ENCODE measurements at places on chromosomes 6 and 20.
A peak's percentile ranks its signal among the peaks of the same experiment; 100 is the strongest.

- DNase-seq: no peak
Observed at GRCh38 chr6:94045099-94045829, 625.9 kb upstream of the EPHA7 start.

- DNase-seq: no peak
Observed at GRCh38 chr6:26250698-26251044, 114.3 kb upstream of the BTN3A2 start.

GRCh38 chr6:19713411-19713810 lies 123.8 kb upstream of the ID4 start:
- no peak for DNase-seq

- no peak for DNase-seq
Observed at GRCh38 chr6:129551486-129551885, 158.5 kb downstream of the ARHGAP18 start.

DNA sequence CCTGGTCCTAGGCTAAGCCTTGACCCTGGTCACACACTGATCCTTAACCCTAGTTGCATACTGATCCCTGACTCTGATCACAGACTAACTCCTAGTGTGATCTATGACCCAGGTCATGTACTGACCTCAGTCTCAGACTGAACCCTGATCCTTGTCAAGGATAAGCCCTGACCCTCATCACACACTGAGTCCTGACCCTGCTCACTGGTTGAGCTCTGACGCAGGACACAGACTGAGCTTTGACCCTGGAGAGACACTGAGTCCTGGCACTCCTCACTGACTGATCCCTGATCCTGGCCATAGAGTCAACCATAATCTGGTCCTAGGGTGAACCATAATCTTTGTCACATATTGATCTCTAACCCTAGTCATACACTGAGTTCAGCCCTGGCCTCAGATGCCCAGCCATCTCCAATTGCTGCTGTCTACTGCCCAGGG lies 37.9 kb downstream of the KCNB1 start:
- no peak for DNase-seq

DNA sequence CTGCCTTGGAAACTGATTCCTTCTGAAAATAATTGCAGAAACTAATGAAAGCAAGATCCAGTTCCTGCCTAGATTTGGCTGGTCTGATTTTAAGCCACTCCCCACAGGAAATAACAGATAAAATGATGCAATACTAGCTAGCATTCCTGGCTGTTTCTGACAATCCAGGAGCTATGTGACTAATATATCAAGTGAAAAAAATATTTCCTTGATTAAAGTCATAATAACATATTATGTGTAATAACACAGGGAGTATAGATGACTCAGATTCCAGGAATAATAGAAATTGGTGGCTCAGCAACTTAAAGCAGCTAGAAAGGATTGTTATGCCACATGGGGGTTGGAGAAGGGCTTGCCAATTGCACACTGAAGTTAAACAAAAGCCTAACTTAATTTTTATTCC lies 182.7 kb upstream of the SALL4 start:
- DNase-seq: no peak

- DNase-seq: no peak
Observed at GRCh38 chr20:57772349-57772964, 62.6 kb upstream of the PMEPA1 start.

- DNase-seq: no peak
Observed at GRCh38 chr20:56430957-56431356, 18.9 kb downstream of the CASS4 start.

- peak; percentile 59 for DNase-seq
Observed at GRCh38 chr6:33700391-33701050, 11.0 kb downstream of the UQCC2 start.

GRCh38 chr6:17156112-17156921 lies 54.5 kb downstream of the STMND1 start:
- peak; percentile 76 for DNase-seq

GRCh38 chr6:33377171-33377570 lies 14.5 kb upstream of the KIFC1 start:
- DNase-seq: no peak

DNA sequence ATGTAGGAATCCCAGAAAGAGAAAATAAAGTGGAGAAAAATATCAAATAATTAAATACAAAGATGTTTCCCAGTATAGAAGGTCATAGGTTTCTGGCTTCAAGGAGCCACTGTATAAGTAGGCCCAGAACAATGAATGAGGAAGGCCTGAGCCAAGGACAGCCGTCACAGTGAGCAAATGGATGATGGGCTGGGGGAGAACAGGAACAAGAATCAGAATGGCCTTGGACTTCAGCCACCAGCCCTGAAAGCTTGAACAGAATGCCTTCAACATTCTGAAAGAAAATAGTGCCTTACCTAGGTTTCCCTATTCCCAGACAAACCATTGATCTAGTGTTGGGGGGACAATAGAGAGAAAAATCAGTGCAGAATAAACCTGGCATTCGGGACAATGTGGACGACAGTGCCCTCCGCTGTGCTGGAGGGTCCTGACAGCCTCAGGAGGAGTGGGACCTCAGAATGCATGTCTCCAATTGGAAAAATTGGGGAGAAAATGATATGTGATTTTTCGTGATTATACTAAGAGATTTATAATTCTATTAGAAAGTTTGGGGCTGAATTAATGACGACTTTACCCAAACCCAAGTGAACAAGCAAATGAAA lies 333.9 kb upstream of the AGPAT4 start:
- no peak for DNase-seq

GRCh38 chr6:132205946-132206345 lies 195.3 kb downstream of the MOXD1 start:
- DNase-seq: no peak

GRCh38 chr6:104522533-104522932 lies 337.2 kb downstream of the HACE1 start:
- DNase-seq: no peak

- DNase-seq: no peak
Observed at GRCh38 chr6:153503810-153504209, 372.7 kb upstream of the RGS17 start.

GRCh38 chr6:131652472-131652871 lies 15.4 kb downstream of the ENPP3 start:
- DNase-seq: no peak

- no peak for DNase-seq
Observed at GRCh38 chr6:28910901-28911690, 12.7 kb downstream of the TRIM27 start.

DNA sequence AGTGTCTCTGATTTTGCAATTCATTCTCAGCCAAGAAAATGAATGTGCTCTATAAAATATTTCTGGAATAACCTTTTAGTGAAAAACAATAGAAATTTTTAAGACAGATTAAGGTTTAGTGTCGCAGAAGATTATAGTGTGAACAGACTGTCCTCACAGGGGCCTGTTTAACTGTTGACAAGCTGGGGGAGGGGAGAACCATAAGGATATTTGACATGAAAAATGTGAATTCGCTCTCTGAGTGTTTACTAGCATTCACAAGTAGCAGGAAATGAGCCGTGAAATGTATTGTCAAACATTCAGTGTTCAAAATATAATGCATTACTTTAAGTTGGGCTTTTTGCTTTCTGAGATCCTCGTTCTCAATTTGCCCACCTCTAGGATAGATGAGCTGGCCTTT lies 134.8 kb upstream of the TSHZ2 start:
- no peak for DNase-seq

GRCh38 chr6:136823128-136823660 lies 802 bp downstream of the PEX7 start:
- DNase-seq: no peak

- DNase-seq: no peak
Observed at GRCh38 chr20:49657118-49657901, 56.4 kb downstream of the B4GALT5 start.

DNA sequence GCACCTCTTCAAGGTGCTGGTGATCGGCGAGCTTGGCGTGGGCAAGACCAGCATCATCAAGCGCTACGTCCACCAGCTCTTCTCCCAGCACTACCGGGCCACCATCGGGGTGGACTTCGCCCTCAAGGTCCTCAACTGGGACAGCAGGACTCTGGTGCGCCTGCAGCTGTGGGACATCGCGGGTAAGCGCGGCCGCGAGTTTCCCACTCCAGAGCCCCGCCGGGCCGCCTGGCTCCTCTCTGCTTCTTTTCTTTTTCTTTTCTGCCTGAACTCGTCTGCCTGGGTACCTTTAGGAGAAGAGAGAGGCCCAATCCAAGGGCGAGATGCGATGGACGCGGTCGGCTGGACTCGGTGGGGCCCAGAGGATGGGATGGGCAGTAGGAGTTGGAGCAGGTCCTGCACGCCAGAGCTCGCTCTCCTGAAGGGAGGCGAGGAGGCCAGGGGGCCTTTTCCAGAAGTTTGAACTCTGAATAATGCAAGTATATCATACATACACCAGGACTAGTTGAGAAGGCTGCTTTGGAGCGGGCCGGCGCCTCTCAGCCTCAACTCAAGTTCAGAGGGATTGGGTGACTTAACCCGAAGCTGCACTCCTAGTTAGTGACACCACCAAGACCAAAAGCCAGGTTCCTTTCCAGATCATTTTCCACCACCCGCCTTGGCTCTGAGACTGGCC lies 445 bp downstream of the RAB32 start:
- no peak for DNase-seq

GRCh38 chr6:52304983-52305390 lies 20.4 kb upstream of the MCM3 start:
- no peak for DNase-seq

DNA sequence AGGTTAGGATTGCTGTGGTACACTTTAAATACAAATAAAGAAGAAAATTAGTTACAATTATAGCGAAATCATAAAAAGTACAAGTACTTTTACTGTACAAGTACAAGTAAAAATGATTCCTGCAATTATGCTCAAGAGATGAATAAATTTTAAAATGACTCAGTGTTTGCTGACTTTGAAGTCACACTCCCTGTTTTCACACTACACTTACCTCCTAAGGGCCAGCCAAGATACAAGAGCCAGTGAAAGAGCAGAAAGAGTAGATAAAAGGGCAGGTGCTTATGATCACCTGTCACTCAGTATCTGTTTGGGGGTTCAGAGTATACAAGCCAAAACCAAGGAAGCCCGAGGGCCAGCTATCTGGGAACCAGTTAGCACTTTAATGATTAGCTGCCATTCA lies 41.0 kb upstream of the COL21A1 start:
- no peak for DNase-seq

DNA sequence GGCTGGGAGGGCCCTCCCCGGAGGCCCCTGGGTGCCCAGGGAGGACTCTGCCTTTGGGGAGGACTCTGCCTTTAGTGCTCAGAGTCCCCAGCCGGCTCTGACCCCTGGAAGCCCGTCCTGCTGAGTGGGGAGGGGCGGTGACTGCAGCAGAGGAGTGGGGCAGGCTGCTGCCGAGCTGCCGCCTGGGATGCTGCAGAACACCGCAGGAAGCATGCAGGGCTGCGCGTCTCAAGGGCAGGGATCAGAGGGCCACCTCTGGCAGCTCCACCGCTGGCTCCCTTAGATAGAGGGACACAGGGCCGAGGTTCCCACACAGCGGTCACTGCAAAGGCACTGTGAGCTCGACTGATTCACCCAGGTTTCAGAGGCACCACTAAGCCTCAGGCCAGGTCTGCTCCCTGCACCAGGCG lies 82.2 kb upstream of the GATA5 start:
- DNase-seq: no peak

- no peak for DNase-seq
Observed at GRCh38 chr6:82568290-82568993, 204.8 kb downstream of the TPBG start.

- DNase-seq: no peak
Observed at GRCh38 chr6:32369660-32370059, 2.0 kb downstream of the TSBP1 start.

GRCh38 chr20:48626938-48627736 lies 200.7 kb downstream of the PREX1 start:
- DNase-seq: no peak

DNA sequence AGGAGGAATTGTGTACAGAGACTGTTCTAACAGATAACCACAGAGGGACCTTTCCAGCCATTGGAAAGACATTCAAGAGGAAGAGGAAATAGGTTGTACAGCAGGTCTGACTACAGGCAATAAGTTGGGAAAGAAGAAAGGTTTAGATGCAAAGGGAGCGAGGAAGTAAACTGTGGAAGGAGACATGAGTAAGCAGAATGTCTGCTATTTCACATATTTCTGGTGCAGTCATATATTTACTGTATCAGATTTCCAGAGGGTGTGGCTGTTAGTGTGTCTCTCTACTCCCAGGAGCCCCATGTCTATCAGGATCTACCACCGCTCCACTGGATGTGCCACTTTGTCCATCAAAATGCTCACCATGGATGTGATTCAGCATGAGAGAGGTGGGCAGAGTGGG lies 25.9 kb downstream of the MRS2 start:
- no peak for DNase-seq

DNA sequence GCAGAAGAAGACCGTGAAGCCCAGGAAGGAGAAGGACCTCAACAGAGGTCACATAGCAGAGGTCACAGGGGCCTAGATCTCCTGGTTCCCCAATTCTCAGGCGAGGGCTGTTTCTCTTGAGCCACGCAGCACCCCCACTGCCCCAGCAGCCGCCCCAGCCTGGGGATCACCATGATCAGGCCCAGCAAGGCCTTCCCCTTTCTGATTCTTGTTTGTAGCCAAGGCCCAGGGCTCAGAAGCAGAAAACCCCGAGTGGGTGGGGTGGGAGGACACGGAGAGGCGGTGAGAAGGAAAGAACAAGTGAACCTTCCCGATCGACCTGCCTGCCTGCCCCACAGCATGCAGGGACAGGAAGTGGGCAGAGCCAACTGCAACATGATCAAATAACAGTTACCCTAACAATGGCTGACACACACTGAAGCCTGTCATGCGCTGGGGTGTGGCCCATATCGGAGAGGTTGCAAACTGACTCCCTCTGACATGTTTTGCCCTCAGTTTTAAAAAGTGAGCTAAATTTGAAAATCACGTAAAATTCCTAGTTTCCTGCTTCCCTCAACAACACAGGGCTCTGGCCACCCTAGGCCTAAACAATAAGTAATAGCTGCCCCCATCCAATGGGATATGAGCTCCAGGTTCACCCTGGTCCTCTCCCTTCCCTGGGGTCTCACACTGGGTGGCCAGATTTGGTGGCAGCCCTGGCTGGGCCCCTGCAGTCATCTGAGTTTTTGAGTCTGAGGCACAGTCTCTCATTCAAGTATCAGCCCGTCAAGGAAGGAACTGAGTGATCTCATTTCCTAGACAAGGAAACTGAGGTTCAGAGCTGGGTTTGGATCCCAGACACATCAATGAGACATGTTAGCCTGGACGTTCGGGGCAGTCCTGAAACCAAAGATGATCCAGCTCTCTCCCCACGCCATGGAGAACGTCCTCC lies 6.5 kb downstream of the PEDS1 start:
- no peak for DNase-seq

- DNase-seq: no peak
Observed at GRCh38 chr20:57223648-57224489, 42.6 kb downstream of the BMP7 start.

DNA sequence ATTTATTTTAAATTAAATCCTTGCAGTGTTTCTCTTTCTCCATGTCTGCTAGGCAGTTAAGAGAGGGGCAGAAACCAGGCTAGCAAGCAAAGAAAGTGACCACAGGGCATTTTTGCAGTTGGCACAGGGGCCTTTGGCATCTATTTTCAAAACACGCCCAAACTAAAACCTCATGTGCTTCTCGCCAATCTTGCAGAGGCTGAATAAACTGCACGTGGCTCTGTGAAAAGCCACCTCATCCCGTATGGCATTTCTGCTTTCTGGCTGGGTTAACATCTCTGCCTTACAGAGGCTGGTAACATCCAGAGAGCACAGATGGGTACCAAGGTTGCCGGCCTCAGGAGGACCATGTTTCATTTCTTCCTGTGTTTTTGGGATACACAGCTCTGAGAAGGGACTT lies 54.6 kb downstream of the GJA10 start:
- no peak for DNase-seq
